ENCODE measurements at places on chromosomes 13 and 19.

GRCh38 chr13:82330499-82330898, 1551.8 kb downstream of the SLITRK1 start:
- DNase-seq = peak; percentile 1

DNA sequence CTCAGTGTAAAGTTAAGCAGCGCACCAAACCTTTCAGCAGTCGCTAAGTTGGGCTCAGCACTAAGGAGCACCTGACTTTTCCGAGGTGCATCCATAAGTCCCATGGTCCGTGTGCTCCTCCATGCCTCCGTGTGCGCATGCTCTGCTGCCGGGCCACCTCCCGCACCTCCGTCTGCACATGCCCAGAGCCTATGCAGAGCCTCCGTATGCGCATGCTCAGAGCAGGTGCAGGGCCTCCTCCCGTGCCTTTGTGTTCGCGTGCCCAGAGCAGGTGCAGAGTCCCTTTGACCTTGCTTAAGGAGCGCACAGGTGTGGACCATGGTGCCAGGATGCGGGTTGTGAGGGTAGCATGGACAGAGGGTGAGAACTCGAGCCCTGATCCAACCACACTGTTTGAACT, 46.0 kb downstream of the ATP11A start:
- DNase-seq = no peak

- DNase-seq = peak; percentile 68
Observed at GRCh38 chr13:79481685-79482052, 714 bp downstream of the NDFIP2 start.

- no peak for DNase-seq
Observed at GRCh38 chr13:38804536-38804935, 117.7 kb downstream of the FREM2 start.

DNA sequence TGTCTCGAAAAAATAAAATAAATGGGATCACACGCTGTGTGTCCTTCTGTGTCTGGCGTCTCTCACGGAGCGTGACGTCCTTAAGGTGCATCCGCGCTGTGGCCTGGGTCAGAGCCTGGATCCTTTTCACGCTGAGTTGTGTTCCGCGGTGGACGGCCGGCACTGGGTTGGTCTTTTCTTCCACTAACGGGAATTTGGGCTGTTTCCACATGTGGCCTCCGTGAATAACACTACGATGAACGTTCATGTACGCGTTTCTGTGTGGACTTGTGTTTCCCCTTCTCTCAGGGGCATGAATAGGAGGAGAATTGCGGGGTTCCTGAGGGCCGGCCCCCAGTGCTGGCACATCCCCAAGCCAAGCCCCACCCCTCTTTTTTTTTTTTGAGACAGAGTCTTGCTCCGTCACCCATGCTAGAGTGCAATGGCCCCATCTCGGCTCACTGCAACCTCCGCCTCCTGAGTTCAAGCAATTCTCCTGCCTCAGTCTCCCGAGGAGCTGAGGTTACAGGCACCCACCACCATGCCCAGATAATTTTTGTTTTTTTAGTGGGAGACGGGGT, 6.2 kb upstream of the PTBP1 start:
- DNase-seq = no peak

DNA sequence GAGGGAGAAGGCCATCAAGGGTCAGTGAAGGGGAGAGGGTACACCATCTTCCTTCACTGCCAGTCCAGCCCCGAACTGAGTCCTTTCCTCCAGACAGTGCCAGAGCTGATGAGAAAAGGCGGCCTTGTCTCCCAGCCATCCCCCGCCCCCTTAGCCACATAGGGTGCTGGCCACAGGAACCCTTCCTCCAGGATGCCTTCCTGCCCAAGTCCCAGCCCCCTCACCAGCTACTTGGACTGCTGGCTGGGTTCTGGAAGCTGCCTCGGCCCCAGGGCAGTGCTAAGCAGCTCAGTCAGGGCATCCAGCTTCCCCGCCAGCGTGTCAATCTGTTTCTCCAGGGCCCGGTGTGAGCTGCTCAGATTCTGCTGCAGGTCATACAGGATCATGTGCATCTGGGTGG, 12.6 kb upstream of the SMG9 start:
- DNase-seq = no peak

DNA sequence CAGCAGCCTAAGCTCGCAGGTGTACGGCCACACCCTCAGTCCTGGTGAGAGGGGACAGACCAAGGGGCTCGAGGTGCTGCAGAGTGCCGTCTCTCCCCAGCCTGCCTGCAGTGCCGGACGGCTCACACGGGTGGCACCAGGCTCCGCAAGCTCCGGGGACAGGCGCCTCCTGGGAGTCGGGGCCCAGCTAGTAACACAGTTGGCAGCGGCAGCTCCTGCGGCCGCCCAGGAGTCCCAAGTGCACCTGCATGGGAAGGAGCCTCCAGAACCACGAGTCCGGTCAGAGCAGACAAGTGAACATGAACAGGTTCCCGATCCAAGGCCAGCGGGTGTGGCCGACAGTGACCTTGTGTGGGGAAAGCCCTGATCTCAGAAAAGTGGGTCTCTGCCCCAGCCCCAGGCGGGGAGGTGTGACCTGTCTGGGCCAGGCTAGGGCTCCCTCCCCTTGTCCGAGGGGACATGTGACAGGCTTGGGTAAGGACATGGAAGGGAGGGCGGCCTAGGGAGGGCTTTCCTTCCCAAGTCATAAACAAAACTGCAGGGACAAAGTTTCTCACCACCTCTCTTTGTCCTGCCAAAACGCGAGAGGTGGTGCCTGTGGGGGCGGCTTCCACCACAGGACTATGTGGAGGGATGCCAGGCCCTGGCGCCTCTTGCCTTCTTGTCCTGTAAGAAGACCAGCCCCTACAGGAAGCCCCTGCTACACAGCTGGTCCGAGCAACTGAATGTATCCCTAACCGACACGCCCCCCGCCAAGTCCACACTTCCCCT, 46.5 kb downstream of the MLLT1 start:
- no peak for DNase-seq

DNA sequence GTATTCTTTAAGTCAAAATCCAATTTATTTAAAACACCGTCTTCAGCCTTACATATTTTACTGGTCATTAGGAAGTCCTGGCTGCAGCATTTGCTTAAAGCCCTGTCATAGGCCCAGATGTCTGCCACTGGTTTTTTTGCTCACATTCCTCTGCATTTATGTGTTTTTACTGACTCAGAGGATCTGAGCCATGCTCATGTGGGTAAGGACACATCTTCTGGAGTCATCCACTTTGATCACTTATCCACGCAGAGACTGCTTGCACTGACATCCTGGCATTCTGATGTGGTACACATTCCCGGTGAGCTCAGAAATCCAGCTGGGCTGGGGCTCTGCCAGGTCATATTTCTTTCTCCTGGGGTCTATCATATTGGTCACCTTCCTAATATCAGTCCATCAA, 531.7 kb upstream of the ARGLU1 start:
- no peak for DNase-seq

- DNase-seq = no peak
Observed at GRCh38 chr13:112143046-112143752, 76.2 kb downstream of the SOX1 start.

DNA sequence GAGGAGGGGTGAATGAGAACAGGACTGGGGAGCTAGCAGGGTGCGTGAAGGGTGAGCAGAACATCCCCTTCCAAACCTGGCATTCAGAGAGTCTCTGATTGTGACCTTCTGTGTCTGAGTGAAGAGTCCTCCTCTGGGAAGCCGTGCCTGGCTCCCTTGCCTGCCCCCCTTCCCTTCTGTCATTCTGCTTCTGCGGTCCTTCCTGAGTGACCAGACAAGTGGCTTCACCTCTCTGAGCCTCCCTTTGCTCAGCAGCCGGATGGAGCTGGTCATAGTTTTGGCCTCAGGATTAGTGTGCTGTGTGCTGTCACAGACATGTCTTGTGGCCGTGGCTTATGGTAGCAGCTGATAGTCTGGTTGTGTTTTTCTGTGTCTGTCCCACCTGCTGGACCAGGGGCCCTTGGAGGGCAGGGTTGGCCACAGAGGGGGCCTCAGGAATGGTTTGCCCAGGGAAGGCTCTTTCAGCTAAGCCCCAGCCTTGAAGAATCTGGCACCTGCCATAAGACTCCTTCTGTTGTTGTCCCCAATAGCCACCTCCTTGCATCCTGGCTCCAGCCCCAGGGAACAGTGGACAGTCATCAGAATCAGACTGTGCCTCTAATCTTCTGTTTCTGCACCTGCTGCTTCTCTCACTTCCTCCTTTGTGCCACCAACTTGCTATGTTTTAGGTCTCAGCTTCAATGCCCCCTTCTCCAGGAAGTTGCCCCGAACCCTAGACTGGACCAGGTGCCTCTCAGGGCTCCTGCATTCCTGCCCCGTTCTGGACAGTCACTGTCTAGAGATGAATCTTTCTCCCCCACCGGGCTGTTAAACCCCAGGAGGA, 5.9 kb downstream of the CLPTM1 start:
- no peak for DNase-seq

GRCh38 chr19:9128171-9128570, 1.4 kb upstream of the OR7G3 start:
- no peak for DNase-seq

DNA sequence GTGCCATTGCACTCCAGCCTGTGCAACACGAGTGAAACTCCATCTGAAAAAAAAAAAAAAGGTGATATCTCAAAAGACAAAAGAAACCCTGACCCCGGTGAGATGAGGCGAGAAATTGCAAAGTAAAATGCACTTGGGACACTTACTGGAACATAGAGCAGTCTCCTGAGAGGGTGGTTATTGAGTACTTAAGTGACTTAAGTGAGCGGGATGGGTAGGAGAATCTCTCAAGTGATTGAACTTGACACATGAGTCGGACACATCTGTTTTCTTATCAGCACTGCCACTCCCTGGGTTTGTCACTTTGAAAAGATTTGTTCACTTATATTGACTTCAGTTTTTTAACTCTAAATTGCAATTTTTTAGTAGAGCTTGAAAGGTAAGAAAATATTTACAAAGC, 2.8 kb downstream of the ZNF429 start:
- no peak for DNase-seq

- no peak for DNase-seq
Observed at GRCh38 chr13:110269509-110270185, 37.3 kb downstream of the COL4A1 start.

GRCh38 chr19:50666346-50667176, 17.3 kb downstream of the C19orf81 start:
- DNase-seq = no peak

DNA sequence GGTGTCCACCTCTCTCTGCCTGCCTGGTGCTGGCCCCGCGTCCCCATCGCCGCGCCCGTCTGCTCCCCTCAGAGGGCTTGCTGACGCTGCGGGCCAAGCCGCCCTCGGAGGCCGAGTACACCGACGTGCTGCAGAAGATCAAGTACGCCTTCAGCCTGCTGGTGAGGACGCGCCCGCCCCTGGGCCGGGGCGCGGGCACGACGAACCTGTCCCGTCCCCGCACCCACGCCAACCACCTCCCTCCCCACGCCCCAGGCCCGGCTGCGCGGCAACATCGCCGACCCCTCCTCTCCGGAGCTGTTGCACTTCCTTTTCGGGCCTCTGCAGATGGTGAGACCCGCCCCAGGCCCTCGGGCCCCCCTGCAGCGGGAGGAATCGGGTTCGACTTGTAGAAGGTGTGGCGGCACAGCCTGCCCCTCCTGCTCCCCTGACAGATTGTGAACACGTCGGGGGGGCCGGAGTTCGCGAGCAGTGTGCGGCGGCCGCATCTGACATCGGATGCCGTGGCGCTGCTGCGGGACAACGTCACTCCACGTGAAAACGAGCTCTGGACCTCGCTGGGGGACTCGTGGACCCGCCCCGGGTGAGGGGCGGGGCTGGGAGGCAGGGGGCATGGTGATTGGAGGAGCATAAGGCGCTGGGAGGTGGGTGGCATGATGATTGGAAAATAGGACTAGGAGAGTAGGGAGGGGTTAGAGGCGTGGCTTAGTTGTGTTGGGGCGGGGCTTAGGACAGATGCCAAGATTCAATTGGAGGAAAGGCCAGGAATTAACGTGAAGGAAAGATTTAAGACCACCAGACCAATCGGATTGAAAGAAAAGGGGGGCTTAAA, 6.6 kb downstream of the EPS8L1 start:
- DNase-seq = peak; percentile 46

DNA sequence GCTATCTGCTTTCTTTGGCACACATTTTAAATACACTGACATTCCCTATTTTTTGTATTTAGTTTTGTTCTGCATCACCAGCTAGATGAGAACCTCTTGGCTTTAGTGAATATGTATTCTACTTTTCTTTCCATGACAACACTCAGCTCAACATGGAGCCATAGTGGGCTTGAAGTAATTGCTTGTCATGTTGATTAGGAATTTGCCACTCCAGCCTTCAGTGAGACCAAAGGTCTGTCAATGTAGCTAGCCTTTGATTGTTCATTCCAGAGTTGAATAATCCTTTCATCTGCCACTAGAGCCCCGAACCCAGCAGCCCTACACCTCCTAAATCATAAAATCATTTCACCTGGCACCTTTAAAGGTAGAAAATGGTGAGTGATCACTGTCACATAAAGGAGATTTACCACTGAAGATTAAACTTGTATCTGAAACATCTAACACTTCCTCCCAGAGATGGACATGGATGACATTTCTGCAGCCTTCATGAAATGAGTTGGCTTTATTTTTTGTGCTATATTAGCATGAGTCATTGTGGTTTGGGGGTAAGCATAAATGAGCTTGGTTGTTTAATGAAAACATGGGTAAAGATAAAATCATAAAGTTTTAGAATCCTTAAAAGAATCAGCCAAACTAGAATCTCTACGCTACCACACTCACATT, 29.2 kb upstream of the GARRE1 start:
- peak; percentile 77 for DNase-seq

DNA sequence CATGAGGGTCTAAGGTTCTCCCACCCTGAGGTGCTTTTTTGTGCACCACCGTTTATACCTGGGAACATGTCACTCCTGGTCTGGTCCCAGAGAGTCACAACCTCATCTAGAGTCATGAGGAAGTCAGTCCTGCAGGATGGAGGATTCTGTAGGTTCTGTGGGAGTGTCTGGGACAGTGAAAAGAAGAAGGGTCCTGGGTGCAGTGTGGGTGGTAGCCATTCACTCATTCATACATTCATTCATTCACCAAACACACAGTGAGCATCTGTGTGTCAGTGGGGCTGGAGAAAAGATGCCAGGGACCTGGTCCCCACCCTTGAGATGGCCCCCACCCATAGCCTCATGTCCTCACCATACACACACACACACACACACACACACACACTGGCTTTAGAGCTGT, 8.7 kb upstream of the CEACAM18 start:
- no peak for DNase-seq

GRCh38 chr13:27638521-27638920, 16.8 kb downstream of the POLR1D start:
- no peak for DNase-seq
